GM04503 (cell line): ENCODE measurements at places on chromosomes 2 and 18.

DNA sequence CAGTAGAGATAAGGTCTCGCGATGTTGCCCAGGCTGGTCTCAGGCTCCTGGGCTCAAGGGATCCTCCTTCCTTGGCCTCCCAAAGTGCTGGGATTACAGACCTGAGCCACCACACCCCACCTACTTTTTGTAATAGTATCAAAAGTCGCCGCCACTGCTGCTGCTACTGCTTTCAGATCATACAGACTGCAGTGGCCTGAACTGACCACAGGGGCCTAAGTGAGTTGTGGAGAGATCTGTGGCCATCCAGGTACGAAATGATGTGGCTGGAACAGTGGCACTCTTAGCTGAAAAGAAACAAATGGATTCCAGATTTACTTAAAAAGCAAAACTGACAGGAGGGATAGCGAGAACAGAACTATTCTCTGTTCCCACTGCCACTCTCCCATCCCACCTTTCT lies 32.9 kb upstream of the POMC start:
- DNase-seq: no peak

DNA sequence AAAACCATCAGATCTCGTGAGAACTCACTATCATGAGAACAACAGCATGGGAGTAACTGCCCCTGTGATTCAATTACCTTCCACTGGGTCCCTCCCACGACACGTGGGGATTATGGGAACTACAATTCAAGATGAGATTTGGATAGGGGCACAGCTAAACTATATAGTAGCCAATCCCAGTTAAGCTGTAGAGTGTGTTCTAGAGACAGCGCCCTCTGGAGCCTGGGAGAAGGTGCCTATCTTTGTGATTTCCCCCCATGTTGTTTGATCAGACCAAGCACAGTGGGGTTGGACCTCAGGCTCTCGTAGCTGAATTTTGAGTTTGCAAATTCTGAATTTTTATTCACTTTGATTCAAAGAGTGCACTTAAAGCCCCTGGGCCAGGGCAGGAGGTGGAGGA lies 108.2 kb upstream of the TWIST2 start:
- no peak for DNase-seq

DNA sequence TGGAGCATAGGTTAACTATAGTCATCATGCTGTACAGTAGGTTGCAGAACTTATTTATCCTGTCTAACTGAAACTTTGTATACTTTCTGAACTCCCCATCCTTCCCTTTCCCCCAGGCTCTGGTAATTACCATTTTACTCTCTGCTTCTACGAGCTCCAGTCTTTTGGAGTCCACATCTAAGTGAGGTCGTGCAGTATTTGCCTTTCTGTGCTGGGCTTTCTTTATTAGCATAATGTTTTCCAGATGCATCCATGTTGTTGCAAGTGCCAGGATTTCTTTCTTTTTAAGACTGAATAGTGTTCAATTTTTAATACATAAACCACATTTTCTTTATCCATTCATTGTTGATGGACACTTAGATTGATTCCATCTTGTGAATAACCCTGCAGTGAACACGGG lies 464.1 kb downstream of the TGIF1 start:
- DNase-seq: no peak

GRCh38 chr18:77547757-77548156 lies 298.1 kb downstream of the GALR1 start:
- DNase-seq: no peak

- DNase-seq: no peak
Measured at GRCh38 chr2:11856095-11856494, 109.7 kb downstream of the LPIN1 start.

DNA sequence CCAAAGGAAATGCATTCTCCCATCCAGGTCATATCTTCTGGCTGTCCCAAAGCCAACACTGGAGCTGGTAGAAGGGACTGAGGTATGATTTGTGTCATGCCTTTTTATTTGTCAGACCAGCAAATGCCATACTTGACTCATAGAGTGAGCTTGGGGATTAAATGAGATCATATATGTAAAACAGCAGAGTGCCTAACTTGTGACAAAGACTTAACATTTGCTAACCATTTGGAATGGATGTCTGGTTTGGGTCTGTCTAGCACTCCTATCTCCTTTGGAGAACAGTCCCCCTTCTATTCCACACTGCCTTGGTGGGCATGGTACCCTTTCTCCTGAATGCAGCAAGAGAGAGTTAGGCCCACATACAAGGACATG lies 128.5 kb upstream of the LGALSL start:
- DNase-seq: no peak

- no peak for DNase-seq
Measured at GRCh38 chr2:129794116-129794515, 185.3 kb upstream of the RAB6C start.

GRCh38 chr18:10420561-10421352 lies 33.7 kb upstream of the APCDD1 start:
- no peak for DNase-seq

GRCh38 chr2:138035608-138036217 lies 71.4 kb downstream of the HNMT start:
- peak; percentile 44 for DNase-seq

DNA sequence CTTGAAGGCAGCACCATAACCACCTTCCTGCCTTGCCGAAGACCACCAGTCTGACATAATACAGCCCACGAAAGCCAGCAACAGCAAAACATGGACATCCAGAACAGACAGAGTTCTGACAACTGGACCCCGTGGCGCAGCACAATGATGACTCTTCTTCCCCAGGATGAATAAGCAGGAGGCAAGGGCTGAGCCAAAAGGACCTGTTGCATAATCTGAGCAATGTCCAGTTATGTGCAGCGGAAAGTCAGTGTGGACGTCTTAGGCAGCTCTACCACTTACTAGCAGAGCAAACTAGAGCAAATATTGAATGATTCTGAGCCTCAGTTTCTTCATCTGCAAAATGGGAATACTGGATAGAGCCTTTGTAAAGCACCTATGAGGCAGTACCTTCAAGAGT lies 225.1 kb downstream of the ZBTB7C start:
- DNase-seq: no peak

DNA sequence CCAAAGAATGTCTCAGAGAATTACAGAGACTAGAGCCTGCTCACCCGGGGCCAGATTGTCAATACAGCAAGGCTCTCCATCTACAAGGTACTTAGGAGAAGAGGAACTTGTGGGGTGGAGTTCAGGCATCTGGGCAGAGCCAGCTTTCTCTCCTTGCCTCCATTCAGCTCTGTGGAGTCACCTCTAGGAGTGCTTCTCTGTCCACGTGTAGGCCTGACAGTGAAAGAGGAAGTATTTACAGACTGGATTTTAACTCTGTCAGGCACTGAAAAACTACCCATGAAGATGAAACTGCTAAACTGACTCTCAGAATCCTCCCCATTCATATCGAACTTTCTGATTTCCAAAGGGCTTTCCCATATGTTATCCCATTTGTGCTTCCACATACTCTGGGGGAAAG lies 315.6 kb downstream of the SETBP1 start:
- no peak for DNase-seq

DNA sequence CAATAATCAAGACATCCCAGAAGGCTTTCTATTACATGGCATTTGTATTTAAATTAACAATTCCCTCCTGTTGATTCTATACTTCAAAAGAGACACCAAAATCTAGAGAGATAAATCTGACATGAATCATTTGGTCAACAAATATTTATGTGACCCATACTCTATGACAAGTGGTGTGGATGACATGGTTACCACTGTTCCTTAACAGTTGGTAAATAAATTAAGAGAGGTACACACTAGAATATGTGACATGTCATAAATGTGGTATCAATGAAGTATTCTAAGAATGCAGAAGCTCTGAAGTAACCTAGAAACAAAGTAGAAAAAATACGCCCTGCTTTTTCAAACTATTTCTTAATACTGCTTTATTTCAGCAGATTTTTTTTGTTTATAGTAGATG lies 255.4 kb downstream of the EXOC6B start:
- peak; percentile 55 for DNase-seq

DNA sequence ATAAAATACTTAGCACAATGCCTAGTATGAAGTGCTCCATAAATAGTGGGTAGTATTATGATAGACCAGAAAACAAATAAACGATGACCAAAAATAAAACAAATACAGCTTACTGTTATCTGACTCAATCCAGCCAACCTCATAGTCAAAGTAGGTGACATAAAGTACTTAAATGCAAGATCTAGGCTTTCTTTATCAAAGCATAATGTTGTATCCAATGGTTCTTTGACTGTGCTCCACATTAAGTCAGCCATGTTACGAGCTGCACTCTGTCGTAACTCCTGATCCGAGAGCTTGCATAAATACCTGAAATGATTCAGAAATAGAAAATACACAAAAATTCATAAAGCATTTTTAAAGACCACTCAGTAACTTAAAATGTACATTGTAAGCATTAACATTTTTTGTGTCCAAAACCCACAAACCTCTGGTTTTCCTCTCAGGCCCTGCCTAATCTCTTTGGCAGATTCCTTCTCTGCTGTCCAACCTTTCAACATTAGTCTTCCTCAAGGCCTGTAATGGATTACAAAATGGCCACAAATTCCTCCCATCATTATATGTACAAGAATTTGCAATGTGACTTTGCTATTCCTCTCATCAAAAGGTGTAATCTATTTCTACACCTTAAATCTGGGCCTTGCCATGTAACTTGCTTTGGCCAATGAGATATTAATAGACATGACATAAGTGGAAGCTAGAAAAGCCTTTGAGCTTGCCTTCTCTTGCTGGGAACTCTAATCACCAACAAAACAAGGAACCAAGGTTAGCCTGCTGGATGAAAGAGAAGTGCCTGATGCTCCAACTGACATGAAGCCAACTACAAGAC lies 90.6 kb downstream of the USP34 start:
- DNase-seq: no peak

DNA sequence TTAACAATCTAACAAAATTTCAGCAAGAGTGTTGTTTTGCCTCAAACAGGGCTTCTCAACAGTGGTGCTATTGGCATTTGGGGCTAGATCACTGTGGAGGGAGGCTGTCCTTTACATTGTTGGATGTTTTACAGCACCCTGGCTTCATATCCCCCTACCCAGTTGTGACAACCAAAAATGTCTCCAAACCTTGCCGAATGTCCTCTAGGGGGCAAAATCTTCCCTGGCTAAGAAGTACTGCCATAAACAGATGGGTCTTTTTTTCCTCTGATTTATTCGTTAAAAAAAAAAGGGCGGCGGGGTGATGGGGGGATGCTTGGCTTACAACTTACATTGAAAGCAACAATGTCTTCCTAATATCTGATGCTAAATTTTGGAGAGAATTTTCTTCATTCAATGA lies 207.6 kb upstream of the CCDC150 start:
- no peak for DNase-seq

DNA sequence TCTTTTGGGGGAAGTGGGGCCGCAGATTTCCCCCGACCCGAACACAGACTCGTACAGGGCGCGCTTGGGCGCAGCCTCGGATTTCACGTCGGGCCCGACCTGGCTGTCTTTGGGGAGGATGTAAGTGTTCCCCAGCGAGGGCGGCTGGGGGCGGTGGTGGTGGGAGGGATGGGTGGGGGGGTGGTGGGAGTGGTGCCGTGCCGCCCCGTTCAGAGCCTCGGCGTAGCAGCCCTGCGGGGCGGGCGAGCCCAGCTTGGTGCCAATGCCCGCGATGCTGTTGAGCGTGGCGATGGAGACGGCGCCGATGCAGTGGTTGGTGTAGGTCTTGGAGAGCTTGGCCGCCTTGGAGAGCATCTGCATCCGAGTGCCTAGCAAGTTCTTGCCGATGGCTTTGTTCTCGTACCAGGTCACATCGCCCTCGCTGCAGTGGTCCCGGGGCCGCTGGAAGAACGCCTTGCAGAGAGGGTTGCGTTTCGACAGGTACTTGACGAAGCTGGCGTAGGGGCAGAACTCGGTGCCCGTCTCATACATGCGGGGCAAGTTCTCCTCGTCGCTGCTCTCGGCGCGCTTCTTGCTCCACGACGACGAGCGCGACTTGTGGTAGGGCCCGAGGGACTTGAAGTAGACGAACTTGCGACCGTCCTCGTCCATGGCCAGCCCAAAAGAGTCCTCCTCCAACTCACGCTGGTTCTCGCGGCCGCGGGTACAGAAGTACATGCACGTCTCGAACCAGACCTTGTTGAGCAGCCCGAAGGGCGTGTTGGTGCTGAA lies 1.3 kb downstream of the KCTD1 start:
- no peak for DNase-seq

GRCh38 chr2:241094924-241095420 lies 7.1 kb downstream of the MTERF4 start:
- DNase-seq: no peak

DNA sequence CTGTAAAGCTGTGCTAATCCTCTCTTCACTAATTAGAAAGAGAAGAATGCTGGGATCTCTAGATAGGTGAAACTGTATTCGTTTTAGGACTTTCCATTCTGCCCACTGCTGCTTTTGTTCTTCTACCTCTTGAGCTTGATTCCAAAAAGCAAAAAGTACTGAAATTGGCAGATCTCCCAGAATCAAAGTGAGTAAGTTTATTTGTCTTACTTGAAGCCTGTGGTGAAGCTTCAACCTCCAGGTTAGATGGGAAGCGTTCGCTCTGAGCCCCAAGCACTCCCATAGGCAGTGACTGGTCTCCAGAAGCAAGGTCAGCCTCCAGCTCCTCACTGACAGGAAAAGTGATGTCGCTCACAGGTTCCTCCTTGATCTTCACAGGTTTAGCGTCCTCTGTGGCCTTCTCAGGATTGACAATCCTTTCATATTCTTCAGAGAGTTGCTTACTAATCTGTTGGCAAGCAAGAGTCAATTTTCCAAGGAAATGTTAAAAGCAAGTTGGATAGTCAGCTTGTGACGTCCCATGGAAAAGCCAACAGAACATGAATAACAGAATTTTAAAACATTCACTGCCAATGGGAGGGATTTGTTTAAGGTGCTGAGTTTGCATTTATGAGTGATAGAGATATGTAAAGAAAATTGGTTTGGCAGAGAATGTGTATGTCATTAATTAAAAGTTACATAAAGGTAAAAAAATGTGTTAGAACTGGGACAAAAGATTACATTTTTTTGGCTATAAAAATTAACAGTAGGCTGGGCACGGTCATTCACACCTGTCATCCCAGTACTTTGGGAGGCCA lies 8.1 kb downstream of the SUPT7L start:
- no peak for DNase-seq

DNA sequence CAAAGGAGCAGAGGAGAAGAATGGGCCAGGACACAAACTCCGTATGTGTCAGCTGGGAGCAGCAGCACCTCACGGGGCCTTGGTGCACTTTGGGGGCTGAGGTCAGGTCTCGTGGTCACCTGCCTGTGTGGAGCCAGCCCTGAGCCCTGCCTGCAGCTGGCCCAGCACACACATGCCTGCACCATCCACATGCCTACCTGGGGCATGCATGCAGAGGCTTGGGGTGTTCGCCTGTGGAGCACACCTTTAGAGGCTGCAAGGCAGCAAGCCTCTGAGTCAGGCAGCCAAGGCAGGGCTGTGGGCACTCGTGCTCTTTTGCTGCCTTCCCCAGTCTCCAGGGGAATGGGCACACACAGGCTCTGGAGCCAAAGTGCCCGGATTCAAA lies 36.0 kb downstream of the ARHGEF4 start:
- no peak for DNase-seq

- DNase-seq: no peak
Measured at GRCh38 chr2:179898873-179899272, 37.5 kb upstream of the ZNF385B start.

GRCh38 chr2:177430411-177430810 lies 37.8 kb downstream of the AGPS start:
- DNase-seq: no peak
